NCI-H460 (cell line): ENCODE measurements at places on chromosomes 7 and 10. TPM values are rescaled to one million over a fixed set of nuclear protein-coding genes. Genes with fewer than 3 reads are reported as not detected.

DNA sequence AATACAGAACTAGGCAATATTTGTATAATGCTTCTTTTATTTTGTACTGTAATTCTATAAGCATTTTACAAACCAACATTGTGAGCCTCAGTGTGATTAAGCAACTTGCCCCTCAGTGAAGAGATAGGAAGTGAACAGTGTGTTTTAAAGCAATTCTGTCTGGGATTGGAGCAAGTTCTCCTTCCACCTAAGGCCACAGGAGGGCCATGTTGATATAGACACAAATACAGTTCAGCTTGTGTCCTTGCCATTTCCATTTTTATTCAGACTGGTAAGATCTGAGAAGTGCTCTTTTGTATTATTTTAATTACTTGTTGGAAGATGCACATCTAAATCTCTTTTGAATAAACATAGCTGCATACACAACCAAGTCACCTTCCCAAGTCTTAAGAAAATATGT, 416.3 kb upstream of the COBL start:
- DNase-seq = no peak

DNA sequence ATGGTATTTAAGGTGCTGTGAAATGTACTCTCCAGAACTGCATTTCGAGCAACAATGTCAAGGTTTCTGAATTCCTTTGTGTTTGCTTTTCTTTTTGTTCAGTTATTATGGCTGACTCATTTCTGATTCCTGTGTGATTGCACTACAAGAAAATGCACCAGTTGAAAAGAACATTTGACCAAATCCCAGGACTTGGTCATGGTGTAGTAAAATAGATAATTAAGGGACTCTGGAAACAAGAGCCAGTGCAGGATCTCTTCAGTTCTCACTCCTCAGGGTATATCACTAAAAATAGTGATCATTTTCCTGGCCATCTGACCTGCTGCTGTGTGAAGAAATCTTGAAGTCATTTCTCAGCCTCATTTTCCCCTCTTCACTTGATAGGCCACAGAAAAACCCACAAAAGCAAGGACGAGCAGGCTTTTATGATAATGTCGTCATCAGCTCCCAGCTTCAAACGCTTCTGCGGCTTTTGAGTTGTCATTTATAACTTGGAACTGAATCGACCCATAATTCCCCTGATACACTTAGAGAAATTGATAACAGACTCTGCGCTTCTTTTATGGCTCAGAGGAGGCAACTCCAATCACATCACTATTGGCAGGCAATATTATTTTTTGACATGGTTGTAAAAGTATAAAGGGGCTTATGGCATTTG, 274.7 kb downstream of the HDAC9 start:
- DNase-seq = no peak

GRCh38 chr7:13991791-13992595, 2.5 kb upstream of the ETV1 start:
- no peak for DNase-seq

DNA sequence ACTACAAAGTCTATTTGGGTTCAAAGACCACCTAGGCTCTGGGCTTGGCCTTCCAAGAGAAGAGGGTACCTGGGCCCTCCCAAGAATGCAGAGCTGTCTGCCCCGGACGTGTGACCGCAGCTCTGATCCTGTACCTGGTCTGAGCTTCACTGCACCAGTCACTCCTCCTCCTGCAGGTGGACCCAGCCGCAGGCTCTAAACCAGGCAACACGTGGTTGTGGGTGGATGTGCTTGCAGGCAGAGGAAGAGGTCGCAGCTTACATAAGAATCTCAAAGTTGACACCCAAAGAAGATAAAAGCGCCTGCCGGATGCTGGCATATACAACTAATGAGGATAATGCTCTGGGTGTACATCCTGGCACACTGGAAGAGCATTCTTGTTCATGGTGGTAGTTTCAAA, 9.4 kb upstream of the PFKP start:
- DNase-seq = no peak

DNA sequence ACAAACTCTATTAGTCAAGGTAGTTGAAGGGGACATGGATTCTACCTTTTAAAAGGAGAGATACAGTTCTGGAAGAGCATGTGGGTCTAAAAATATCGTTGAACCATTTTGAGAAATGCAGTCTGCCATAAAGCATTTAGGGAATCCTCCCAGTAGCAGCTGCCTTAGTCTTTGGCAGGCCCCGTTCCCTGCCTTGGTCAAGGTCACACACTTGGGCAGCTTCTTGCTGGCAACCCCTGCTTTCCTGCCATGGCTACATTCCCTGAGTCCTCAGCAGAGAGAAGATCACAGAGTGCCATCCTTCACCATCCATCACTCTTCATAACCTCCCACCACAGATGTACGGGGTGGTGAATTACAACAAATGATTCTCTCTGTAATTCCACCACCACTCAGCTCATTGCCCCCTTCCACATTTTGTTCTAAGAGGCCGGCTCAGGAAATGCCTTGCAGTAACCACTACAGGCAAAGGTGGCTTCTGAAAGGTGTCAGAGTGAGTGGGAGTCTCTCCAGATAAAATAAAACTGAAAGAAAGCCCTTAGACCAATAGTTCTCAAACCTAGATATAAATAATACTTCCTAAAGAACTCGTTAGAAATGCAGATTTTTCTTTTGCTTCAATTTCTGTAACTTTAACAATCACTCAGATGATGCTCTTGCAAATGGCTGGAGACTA, 121.4 kb upstream of the STK17A start:
- no peak for DNase-seq

GRCh38 chr10:13180788-13181187, 19.4 kb downstream of the MCM10 start:
- DNase-seq = no peak

GRCh38 chr10:106559442-106559841, 605.1 kb downstream of the SORCS1 start:
- DNase-seq = no peak

Gene HACD1
- 43.5 and 44.2 TPM in 2 replicates for total RNA-seq

- DNase-seq = no peak
Observed at GRCh38 chr7:127578036-127578684, 7.2 kb downstream of the GCC1 start.

Gene MKX
- 0.66 and 1.1 TPM in 2 replicates for total RNA-seq

- DNase-seq = no peak
Observed at GRCh38 chr7:5278766-5279165, 4.0 kb upstream of the SLC29A4 start.

Gene C1QL3
- not detected in 2 replicates for total RNA-seq

Gene SNCG
- 14.6 and 18.9 TPM in 2 replicates for total RNA-seq

DNA sequence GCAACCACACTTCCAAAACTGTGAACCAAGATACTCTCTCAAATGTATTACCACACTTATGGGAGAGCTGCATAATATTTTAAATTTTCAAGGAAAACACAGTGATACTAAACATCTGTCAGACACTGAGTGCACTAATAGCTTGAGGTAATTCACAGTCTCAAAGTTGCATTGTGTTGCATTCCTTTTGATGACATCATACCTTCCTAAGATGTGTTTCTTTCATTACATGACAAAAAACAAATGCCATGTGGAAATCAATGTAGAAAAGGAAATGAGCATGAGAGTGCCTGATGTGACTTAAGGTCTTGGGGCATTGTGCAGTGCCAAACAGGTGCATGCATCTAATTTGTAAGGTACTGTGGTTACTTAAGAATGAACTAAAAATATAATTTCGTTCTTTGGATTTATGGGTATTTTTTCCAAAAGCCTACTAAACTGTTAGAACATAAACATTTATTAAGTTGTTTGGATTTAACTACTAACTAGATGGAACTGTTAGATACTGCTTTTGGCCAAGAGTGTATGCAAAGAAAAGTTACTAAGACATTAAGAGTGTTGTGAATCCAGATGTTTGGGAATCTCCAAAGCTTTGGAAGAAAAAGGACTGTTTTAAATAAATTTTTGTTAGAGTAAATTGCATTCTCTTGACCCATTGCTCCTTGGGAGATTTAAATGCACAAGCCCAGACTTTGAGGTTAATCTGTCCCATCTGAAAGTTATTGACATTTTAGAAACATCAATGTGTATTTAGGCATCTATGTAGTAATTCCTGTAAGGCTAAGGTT, 496.2 kb upstream of the SEMA3D start:
- no peak for DNase-seq

DNA sequence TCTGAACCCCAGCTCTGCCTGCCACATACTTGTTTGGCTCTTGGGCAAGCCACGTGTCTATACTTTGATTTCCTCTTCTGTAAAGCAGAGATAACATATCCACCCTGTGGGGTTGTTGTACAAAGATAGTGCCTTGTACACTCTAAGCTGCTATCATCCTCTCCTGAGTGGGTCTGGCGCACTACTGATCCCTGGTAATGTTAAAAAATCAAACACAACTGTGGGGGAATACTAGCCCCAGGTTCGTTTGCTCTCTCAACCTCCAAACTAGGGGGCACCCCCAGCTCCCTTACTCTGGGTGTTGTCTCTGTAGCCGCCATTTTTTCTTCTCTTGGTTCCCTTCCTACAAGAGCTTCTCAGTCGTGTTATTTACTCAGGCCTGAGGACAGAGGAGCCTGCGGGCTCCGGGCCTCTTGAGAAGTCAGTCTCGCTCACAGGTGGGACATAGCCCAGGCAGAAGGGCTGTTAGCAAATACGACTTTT, 1.0 kb downstream of the POLM start:
- no peak for DNase-seq

Gene NACAD
- total RNA-seq = 0.14 TPM in 1 of 2 replicates, not detected in the other

GRCh38 chr10:69457771-69458237, 6.5 kb downstream of the TSPAN15 start:
- DNase-seq = no peak

DNA sequence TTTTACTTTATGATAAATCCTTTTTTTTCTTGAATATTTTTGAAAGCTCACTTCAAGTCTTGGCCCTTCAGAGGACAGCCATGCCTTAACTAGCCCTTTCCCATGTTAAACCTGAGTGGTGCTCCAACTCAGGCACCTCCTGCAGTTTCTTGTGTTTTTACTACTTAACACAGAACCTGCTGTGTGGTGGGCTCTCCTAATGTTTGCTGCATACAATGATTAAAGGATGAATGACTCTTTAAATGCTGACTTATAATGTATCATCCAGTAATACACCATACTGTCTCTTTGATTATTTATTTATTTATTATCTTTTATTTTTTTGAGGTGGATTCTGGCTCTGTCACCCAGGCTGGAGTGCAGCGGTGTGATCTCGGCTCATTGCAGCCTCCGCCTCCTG, 179.4 kb downstream of the SEMA3E start:
- DNase-seq = no peak

- no peak for DNase-seq
Observed at GRCh38 chr7:40015790-40016296, 65.8 kb downstream of the CDK13 start.
